ENCODE measurements at places on chromosomes 7 and 10.

DNA sequence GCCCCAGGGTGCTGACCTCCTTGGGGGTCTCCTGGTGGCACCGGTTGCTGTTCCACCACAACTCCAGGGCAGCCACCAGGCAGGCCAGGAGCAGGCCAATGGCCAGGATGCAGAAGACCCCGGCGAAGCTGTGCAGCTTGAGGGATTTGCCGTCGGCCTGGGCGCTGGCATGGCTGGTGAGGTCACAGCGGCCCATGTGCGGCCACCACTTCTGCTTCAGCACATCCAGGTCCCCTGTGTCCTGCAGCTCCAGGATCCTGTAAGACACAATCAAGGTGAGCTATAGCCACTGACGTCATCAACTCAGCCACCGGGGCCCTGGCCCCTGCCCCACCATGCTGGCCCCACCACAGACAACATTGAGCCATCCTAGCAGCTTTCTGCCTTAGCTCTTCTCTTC, 753.2 kb downstream of the GRID1 start:
- no peak for DNase-seq

- DNase-seq: no peak
These were observed 74.6 kb downstream of the VCL start for GRCh38 chr10:74072503-74072902.

DNA sequence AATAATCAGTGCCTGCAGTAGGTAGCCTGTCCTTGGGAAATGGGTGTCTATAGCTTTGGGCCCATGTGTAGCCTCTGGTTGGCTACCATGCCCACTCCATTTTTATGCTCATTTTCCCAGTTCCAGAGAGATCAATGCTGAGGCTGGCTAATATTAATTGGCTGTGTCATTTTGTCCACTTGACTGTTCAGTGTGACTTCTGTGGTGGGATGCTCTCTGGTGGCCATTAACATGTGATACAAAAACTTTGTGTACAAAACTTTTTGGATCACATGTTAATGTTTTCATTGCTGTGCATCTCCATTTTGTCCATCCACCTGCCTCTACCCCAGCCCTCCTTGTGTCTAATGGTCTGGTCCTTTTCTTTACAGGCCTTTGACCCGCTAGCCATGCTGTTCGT, 22.7 kb downstream of the VIM start:
- DNase-seq: no peak

GRCh38 chr7:118057404-118057803, 126.6 kb upstream of the LSM8 start:
- no peak for DNase-seq

DNA sequence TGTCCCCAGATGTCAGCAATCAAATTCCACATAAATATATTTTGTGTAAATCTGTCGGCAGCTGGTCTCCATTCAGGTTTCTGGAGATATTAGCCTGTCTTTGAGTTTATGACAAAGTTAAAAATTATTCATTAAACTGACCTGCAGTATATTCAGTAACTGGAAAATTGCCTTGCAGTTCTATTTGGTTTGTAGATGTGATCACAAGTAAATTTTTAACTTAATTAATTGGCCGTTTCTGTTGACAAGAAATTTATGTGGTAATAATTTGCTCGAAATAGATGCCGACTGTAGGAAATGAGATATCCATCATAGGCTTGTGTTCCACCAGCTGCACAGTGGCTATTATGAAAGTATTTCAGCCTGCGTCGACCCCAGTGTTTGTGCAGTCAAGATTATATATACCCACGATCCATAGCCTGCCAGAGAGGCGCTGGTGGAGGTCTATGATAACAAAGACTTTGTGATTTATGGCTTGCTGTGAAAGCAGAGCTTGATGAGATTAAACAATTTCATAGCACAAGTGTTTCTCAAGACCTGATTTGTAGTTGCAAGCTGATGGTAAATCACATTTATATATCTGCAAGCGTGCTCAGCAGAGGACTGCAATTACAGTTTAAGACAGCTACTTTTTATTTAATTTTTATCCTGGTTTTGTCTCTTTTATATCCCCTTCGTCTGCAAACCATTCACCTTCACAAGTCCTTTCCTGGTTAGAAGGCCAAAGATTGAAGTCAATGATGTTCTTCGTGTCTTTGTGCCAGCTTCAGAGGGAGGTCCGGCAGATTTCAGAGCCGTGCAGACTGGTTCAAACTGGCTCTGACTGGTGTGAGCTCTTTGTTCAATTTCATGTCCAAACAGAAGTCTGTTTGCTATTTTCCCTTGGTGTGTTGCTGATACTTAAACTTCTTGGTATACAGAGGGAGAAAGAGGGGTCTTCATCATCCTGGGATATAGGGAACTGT, 850.9 kb downstream of the LRMDA start:
- no peak for DNase-seq

DNA sequence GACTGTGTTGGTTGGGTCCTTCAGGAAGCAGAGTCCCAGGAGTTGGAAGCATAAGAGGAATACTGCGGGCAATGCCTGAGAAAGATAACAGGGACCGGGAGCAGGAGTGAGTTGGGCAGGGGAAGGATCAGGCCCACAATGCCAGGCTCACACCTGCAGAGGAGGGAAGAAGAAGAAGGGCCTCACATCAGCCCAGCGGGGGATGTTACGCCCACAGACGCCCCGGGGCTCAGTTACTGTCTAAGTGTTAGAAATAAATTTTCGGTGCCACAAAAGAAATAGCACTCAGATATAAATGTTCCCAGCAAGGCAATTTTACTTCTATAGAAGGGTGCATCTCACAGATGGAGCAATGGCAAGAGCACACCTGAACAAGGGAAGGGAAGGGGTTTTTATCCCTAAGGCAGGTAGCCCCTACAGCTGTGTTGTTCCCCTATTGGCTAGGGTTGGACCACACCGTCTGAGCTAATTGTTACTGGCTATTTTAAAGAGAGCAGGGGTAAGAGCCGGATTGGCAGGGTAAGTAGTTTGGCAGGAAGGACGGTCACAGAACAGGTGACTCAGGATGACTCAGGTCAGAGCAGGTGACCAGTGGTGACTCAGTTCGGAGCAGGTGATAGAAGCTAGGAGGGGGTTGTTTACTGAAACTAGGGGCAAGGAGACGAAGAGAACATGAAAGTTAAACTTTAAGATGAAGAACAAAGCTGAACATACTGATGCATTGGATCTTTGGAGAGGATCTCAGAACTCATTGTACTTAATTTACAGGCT, at the start of gene NOS3:
Gene NOS3 (plus strand): TSS at position 602 of the 771 bp plus-strand sequence. CDS start 2,787 bp downstream, outside the sequence.
- DNase-seq: no peak

- no peak for DNase-seq
These were observed 40.7 kb downstream of the KMT2C start for GRCh38 chr7:152395112-152395511.

DNA sequence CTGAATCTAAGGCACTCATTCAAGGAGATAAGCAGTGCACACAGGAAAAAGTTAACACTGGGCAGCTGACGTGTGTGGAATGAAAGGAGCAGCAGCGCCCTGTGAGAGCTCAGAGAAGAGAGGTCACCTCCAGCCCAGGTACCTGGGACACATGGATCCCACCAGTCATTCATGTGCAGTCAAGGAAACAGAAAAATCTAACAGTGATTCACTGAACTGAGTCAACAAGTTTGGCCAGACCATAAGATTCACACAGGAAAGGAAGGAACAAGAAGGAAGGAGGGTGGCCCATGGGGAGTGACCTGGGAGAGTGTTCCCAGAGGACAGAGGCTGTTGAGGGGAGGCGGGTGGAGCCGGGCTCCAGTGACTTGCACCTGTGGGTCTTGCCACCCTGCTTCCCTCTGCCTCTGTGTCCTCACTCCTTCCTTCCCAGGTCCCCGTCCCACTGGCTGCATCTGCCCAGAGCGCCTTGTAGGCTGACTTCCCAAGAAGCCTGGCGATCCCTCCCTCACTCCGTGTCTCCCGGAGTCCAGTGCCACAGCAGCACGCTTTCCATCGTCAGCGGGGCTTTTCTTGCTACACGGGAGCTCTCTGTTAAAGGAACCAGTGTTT, 27.7 kb downstream of the RNF32 start:
- DNase-seq: no peak

DNA sequence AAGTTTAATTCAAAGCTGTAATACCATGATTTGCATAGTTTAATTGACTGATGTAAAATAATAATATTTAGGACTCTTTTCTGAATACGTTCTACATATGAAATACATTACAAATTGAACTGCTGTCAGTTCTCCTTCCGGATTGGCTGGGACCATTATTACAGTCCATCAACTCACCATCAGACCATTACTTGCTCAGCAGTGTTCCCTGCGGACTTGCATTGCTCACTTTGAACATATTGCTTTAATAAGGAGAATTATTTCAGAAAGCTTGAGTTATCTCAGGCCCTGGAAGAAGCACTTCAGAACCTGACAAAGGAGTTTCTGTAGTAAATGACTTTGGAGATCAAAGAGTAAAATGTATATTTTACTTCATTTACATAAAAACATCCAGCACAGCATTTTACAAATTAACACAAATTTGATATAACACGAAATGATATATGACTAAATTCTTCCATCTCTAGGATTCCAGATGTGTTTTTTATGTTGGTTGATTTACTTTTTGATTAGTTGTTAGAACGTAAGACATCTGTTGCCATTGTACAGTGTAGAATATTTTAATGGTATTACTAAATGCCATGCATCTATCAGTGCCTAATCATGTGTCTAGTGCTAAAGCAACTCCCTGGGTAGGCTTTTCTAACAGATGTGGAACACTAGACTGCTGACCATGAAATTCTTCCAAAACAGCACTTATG, 418.5 kb upstream of the SEMA3A start:
- DNase-seq: no peak

- DNase-seq: no peak
These were observed 125.1 kb upstream of the LYZL1 start for GRCh38 chr10:29163746-29164145.

DNA sequence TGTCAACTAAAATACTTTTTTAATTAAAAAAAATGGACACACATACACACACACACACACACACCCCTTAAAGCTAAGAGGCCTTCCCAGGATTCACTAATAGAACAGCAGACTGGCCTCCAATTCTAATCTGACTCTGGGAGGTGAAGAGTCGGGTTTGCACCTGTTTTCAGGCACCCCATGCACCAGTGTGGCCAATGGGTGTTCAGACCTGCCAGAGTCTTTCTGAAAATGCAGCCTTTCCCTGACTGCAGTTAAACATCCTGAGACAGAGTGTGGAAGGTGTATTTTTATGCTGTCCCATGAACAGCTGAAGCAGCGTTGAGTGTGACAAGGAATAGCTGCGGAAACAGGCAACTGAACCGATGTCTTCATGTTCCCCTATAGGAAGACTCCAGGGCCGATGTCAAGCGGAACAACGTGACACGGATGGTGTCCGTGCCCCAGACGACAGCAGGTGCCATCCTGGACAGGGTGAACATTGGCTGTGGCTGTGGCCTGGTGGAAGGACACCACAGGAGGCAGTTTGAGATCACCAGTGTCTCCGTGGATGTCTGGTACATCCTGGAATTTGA, 74.6 kb upstream of the LYZL2 start:
- no peak for DNase-seq

GRCh38 chr10:86599041-86599440, 55.3 kb upstream of the OPN4 start:
- DNase-seq: no peak

DNA sequence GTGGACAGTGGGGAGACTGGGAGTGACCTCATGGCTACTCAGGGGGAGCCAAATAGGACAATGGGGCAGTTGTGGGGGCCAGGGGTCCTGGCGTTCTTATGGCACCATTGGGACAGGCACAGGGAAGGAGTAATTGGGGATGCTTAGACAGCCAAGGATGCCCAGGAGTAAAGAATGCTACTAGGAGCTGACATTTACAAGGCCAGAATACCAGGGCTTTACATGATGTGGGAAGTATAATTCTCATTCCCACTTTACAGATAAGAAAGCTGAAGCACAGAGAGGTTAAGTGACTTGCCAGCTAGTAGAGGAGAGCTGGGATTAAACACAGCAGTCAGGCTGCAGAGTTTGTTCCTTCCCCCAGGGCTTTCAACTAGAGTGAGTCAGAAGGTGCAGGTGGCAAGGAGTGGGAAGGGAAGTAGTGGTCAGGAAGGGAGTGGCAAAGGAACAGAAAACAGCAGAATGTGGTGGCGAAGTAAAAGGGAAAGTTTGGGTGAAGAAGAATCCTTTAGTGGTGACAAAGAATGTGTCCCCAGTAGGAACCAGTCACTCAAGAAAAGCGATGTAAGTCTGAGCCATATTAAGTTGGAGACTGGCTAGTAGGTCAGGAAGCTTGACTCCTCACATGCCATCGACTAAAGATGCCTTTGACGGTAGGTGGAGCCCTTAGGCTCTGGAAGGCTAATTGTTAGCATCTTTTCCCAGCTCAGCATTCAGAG, 32.8 kb downstream of the CPVL start:
- DNase-seq: peak; percentile 32

GRCh38 chr7:150435047-150435389, 15.4 kb upstream of the GIMAP8 start:
- DNase-seq: no peak

- DNase-seq: no peak
These were observed 12.4 kb upstream of the SEMA3A start for GRCh38 chr7:84207025-84207424.

GRCh38 chr7:7512861-7513597, 22.6 kb downstream of the COL28A1 start:
- DNase-seq: no peak

- no peak for DNase-seq
These were observed 113.9 kb upstream of the PRR15 start for GRCh38 chr7:29449569-29450260.

DNA sequence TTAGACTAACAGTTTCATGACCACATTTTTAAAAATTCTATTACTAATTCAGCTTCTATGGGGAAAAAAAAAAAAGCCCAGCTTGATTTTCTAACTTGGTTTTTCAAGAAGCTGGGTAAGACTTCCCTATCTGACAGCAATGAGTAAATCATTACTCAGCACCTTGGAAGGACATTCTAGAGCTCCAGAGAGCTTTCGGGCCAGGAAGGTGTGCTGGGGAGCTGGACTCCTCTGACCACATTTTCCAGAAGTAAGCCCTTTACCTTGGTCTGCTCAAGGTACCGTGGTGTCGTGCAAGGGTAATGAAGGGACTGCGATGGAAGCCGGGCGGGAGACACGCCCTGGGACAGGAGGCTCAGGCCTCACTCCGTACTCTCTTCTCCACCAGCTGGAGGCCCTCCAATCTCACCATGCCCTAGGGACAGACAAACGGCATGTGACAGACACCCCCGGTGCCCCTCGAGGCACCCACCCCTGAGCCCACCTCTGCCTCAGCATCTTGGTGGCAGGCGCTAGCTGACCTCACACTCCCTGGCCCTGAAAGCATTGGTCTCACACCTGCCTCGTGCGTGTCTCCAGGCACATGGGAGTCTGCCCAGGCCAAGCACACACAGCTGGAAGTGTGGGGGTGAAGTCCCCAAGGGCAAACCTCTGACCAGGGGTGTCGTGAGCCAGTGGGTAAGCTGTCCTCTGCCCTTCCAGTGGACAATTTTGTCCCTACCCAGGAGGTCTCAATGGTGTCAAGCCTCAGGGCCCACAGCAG, 152.1 kb downstream of the OAT start:
- DNase-seq: no peak

DNA sequence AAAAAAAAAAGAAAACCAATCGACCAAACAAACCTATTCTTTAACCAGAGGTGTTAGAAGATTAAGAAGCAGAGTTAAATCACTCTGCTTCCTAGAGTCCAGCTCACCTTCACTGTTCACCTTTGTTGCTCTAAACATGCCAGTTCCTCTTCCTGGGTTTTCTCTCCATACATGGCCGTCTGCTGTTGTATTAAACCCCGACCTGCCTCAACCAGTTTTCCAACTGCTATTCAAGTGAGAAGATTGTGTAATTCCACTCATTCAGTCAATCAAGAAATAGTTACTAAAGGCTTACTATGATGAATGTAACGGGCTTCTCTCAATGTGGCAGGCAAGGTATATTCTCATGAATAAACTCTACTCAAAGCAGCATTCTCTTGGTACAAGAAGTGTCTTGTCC, 8.8 kb downstream of the AASS start:
- no peak for DNase-seq

- DNase-seq: no peak
These were observed 218.4 kb downstream of the STK31 start for GRCh38 chr7:23928418-23928775.

Measured in hematopoietic multipotent progenitor cell treated with erythropoietin and hydrocortisone succinate and interleukin-3 and kit ligand, for 15 days (in vitro differentiated cells).